NCI-H2081 treated with DMSO at 0.1 percent for 48 hours (cell line): ENCODE measurements at places on chromosomes 5 and 9.

GRCh38 chr9:27634879-27635278 is 61.6 kb upstream of the C9orf72 start:
- DNase-seq: no peak

- DNase-seq: no peak
Observed at GRCh38 chr5:157827423-157827822, 31.5 kb downstream of the CLINT1 start.

DNA sequence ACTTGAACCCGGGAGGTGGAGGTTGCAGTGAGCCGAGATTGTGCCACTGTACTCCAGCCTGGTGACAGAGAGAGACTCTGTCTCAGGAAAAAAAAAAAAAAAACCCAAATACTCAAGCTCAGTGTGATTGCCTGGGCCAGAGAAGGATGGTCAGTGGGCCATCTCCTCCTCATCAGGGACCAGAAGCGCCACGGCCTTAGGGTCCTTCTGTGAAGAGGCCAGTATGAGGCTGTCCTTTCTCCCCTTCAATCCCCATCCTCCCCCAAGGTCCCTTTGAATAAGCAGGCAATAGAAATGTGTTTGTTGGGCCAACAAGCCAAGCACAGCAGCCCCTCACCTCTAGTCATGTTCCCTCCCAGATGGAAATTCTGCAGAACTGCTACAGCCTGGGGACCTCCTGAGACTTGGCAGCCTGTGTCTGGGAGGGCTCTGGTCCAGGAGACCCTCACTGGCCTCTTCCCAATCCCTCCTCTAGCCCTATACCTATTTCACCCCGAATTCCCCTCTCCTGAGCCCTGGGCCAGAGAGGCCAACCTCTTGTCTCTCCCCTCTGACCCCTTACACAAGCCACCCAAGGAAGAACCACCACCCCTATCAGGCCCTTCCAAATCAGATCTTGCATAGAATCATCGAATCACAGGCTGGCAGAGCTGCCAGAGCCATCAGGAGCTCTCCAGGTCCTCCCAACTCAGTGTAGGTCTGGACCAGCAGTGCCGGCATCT is 1.0 kb downstream of the CSF1R start:
- DNase-seq: no peak

DNA sequence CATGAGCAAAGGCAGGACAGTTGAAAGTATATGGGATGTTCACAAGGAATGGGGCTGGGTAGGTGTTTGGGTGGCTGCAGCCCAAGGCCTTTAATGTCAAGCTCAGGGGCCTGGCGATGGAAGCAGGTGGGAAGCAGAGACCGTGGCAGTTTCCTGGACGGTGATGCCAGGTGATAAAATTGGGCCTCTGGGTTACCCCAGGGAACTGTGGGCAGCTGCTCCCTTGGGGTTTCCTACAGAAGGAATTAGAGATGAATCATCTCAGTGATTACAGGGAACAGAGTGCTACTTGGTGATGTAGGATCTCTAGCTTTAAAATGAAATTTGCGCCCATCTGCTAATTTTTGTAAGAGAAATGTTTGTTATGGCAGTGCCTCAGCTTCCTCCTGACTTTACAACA is 39.2 kb downstream of the TSTD2 start:
- DNase-seq: no peak

DNA sequence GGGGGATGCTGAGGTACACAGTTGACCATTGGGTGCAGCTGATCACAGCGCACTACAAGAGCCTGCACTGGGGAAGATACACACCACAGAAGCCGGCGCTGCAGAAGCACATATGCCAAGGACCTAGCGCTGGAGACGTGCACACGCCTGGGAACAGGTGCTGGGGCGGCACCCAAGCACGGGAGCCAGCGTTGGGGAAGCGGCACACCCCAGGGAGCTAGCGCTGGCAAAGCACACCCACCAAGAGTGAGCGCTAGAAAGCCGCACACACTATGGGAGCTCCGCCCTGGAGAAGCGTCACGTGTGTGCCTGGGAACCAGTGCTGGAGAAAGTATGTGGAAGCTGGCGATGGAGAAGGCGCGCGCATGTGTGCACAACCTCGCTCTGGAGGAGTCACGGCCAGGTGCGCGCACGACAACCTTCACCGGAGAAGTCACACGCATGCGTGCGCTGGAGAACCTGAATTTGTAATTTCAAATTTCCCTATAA is 4.5 kb downstream of the FANCC start:
- DNase-seq: peak; percentile 58

GRCh38 chr5:102231693-102232619 is 64.1 kb downstream of the SLCO4C1 start:
- DNase-seq: no peak

GRCh38 chr5:178108966-178109365 is 4.4 kb upstream of the N4BP3 start:
- no peak for DNase-seq

DNA sequence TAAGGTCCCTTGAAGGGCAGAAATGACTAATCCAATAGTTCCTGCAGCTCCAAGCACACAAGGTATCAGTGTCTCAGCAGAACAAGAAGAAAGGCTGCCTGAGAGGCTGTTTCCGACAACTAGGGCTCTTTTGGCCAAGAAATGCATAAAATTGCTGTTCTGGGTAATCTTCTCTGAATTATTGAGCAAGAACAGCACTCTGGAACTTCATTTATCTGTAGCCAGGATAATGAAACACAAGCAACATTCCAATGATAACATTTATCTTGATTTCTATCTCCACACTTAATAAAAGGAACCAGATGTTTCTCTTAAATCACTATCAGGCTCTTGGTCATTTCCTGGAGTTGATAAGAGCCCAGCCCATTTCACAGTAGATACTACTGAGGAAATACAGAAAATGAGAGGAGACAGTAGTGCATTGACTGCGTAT is 17.0 kb upstream of the AUH start:
- no peak for DNase-seq

DNA sequence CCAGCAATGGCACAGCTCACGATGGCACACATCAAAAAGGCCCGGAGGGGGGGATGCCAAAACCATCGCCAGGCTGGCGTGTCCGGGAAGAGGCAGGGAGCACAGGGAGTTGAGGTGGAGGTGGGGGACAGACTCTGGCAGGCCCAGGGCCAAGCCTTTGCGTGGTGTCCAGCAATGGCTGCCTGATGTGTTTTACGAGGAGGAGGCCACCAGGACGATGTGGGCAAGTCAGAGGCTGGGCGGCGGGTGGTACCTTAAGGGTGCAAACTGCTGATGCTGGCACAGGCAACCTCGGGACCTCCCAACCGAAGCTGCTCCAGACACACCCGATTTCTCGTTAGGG is 4.7 kb downstream of the VAV2 start:
- no peak for DNase-seq

DNA sequence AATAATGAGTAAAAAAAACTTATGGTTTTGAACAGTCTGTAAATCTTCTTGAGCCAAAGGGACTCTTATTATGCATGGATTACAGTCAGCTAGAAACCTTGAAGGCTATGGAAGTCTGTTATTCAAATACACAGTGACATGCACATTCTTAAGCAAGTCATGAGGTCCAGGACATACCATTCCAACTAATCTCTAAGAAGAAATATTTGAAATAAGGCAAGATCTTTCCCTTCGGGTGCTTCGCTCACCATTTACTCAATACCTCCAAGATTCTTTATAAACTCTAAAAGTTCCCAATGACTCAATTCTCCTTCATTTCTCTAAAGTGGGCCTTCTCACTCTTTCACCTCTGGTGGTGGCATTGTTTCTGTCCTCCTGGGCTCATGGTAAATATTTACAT is 811.0 kb downstream of the NR2F1-AS1 start:
- DNase-seq: no peak

DNA sequence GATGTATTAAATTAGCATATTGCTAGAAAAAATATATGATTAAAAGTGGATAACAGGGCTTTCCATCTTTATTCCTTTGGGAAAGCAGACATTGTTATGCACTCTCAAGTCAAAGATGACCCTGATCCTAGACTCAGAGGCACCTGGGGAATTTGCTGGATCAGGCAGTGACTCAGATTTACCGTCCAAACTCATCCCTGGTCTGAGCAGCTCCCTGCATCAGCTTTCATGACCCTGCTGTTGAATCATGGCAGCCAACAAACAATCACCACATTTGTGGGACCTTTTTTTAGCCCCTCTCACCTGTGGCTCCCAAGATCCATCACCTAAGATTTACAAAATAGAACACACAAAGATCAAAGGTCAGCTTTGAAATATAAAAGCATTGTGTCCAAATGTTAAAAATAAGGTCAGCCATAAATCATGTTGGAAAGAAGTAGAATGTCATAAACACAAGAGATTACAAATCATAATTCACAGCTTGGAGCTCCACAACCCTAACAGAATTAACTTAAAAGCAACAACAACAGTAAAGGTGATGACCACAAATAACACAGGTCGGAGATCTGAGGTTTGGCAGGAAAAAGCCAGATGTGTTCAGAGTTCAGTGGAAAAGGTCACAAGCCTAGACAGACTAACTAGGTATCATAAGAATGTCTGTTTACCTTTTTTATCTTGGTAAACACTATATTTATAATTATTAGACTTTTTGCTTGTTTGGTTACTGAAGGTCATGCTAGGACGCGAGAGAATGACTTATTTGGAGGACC is 55.5 kb downstream of the ZFAND5 start:
- DNase-seq: no peak

DNA sequence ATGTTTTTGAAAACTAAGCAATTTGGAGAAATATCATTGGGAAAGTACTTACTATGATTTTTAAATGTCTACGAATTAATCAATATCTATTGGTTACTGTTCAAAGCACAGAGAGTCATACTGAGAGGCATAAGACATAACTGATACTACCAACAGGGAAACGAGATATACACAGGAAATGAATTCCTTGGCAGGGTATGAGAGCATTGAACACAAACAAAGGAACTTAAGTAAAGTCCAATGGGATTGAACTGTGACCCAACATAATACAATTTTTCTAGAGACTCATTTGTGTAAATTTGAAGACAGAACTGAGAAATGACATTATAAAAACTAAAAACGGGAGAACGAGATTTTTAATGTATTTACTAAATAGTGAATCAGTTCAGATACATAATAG is 1.3 kb upstream of the ITGA1 start:
- no peak for DNase-seq

DNA sequence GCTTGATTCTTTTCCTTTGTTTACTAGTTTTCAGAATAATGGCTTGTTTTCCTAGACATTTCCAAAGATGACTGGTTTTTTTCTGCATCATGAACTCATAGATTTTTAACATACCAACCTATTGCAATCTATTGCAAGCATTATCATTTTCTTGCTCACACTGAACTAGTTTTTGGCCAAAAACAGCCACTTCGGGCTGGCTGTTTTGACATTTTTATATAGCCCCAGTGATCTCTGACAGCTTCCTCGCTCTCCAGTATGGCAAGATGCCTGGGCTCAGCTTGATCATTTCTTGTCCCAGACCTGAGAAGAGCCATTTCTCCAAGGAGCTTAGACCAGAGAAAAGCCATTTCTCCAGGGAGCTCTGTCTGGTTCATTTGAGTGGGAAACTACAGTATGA is 94.3 kb upstream of the MAMDC2 start:
- DNase-seq: no peak

- no peak for DNase-seq
Observed at GRCh38 chr9:81499021-81499454, 190.3 kb downstream of the TLE1 start.

- DNase-seq: no peak
Observed at GRCh38 chr9:87100001-87100400, 152.7 kb upstream of the GAS1 start.

- DNase-seq: no peak
Observed at GRCh38 chr9:97501177-97501971, at the start of gene TMOD1. TMOD1 (plus strand) TSS chr9:97501666; CDS start chr9:97524189, 22,523 bp downstream.

GRCh38 chr5:159668556-159668955 is 247.7 kb upstream of the ADRA1B start:
- DNase-seq: no peak

- DNase-seq: no peak
Observed at GRCh38 chr5:115770466-115770865, 46.0 kb downstream of the CDO1 start.

- no peak for DNase-seq
Observed at GRCh38 chr5:93330506-93330905, 250.5 kb downstream of the NR2F1-AS1 start.

DNA sequence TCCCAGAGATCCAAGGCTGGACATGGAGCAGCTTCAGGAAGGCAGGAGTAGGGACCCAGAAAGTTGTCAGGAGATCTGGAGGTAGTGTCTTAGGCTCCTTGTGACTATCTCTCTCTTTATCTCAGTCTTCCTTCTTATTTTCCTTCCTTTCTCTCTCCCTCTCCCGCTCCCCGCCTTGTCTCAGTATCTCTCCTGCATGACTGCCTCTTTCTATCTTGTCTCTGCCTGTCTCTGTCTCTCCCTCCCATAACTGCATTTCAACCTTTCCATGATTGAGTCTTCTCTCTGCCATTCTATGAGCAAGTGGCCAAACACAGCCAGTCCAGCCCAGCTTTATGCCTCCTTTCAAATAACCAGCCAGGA is 61.0 kb upstream of the NEK6 start:
- no peak for DNase-seq

DNA sequence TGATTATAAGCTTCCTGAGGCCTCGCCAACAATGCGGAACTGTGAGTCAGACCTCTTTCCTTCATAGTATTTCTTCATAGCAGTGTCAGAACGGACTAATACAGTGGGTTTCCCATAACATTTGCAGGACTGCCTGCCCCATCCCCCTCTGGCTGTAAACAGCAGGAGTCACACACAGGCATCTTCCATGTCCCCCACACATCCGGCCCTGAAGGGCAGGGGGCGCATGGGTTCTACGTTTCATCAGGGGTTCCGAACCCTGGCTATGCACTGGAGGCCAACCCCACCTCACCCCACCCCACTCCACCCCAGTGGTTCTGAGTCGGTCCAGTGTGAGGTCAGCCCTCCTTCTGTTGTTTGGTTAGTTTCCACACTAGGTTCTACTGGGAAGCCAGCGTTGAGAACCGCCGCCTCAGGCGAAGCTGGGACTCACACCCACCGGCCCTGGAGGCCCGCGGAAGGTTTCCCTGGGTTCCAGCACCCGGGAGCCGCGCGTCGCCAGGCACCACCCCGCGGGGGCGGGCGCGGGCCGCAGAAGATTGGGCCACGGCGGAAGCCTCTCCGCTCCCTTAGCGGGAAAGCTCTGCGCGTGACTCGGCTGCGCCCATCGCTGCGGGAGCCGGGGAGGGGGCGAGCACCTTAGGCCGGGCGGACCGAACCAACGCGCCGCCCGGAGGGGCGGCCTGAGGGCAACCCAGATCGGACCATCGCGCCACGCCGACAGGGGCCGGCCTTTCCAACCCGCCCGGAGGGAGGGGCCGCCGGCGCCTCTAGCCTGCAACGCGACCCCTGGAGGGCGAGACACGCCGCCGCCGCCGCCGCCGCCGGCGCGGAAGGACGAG is at the start of gene RUSC2:
Gene RUSC2, plus strand, starts transcription at position 799 of the 842 bp plus-strand sequence. CDS start 56,411 bp downstream, outside the sequence.
- DNase-seq: peak; percentile 35

DNA sequence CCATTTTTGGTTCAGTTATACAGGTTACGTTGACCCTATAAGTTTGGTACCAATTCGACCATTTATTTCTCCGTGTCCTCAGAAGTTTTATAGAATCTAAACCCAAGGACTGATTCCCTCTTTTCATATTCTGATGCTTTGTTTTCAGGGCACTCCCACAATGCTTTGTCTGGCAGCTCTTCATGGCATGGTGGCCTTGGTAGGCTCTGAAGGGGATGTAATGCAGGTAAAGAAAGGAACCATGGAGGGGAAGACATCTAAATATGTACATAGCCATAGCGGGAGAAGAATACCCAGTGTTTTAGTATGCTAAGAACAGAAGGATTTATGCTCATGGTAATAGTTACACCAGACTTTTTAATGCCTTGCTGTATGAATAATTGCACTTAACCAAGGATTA is 82.7 kb downstream of the HACD4 start:
- no peak for DNase-seq
